Substantia nigra (tissue), 51 donors: ENCODE measurements at places on chromosomes 12 and 14.

GRCh38 chr12:46891306-46891705 is 65.5 kb upstream of the SLC38A4 start:
- DNase-seq = no peak

DNA sequence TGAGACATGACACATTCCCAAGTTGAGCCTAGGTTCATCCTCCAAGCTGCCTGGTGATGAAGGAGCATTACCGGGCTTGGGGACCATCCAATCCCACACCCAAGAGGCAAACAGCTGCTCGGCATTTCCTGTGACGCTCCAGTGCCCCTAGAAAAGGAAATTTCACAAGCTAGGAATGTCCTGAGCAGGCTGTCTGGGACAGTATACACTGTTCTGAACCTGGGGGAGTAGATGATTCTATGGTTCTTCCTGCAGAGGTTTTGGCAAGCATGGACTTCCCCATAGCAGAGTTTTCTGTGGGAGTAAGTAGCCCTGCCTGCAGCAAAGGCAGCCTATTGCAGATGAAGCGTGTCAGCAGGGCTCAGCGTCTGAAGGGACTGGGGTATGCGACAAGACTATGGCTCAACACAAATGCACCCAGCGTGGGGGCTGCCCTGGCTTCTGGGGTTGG is 47.4 kb upstream of the SRSF5 start:
- no peak for DNase-seq

DNA sequence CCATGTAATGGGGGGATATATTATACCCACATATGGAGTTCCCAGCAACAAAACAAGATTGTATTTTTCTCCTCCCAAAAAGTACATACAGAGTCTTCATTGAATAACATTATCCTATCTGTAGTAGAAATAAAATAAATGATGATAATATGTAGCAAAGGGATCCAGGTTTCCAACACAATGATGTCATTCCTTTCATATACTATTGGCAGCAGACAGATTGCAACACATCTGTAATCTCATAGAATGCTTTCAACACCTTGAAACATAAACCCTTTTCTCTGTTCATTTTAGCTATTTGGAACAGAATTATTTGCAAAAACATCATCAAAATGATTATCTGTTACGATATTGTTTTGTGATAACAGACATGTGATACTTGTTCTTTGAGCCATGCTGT is 317.6 kb downstream of the DPF3 start:
- no peak for DNase-seq

DNA sequence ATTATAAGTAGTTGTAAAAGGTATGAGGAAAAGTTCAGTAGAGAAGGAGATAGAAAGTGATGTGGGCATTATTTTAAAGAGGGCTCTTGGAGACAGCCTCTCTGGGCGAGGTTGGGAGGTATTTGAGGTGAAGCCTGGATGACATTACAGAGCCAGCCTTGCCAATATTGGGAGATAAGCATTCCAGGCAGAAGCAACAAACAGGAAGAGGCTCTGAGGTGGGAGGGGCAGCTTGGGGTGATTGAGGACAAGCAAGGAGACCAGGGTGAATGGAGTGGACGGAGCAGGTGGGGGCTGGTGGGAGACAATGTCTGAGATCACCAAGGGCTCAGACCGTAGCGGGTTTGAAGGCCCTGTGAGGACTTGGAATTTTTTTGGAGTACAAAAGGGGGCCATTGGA is 87.3 kb downstream of the DYRK2 start:
- DNase-seq = no peak

GRCh38 chr12:111858186-111858585 is 16.2 kb downstream of the MAPKAPK5 start:
- DNase-seq = no peak

- no peak for DNase-seq
Observed at GRCh38 chr14:48289701-48290100, 614.3 kb upstream of the MDGA2 start.

- no peak for DNase-seq
Observed at GRCh38 chr12:51269174-51270066, 795 bp downstream of the SMAGP start.
